ENCODE measurements at places on chromosomes 16 and 17.

DNA sequence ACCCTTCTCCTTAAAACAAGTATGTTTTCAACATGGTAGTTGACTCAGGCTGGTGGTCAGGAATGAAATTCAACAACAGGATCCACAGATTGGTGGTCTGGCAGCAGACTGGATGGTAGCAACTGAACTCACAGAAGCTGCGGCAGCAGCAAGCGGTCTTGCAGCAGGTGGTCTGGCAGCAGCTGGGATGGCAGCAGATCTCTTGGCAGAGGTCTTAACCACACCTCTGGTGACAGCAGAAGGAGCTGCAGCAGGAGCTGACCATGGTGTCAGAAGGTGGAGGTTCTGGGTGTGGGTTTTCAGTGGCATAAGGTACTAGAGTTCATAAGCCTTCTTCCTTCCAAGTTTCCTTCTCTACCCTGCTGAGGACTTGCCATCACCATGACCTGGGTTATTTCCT lies 2.2 kb upstream of the KRTAP4-1 start:
- DNase-seq = peak; percentile 24

- DNase-seq = no peak
Measured at GRCh38 chr17:64689106-64689505, 27.0 kb upstream of the SMURF2 start.

- peak; percentile 56 for DNase-seq
Measured at GRCh38 chr16:56424791-56425438, 430 bp downstream of the AMFR start.

DNA sequence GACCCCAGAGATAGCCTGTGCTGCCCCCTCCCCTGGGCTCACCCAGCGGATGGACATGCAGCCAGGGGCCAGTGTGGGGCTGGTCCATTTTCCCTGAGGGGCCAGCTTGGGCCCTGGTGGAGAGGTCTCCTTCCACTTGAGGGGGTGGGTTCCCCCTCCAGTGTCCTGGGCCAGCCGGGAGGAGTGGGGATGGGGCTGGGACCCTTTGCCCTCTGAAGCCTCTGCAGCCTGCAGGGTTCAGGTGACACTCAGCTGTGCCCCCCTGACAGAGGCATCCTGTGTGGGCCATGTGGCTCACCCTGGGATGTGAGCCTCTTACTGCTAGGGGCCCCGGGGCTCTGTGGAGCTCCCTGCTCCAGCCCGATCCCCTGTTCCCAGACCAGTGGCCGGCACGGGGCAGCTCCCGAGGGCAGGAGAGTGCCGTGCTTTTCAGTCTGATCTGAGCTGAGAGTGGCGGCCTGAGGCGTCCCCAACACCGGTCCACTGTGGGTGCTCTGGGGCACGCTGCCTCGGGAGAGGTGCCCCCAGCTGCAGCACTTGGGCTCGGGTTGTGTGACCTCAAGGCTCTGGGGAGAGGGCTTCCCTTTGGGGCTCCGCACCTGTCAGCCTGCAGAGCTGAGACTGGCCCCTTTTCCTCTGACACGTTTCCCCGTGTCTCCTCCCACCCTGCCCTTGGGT lies 439 bp upstream of the GNG13 start:
- no peak for DNase-seq

DNA sequence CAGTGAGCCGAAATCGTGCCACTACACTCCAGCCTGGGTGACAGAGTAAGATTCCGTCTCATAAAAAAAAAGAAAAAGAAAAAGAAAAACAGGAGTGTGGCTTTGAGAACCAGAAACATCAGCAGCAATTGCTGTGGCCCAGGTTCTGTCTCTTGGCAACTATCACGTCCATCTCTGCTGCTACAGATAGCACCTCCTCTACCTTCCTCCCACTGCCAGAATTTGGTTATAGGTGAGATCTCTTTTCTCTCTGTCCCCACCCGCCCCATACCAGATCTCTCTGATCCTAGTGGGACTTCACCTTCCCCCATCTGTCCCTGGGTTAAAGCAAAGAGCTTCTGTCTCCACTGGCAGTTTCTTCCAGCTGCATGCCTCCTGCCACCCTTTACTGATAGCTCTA lies 3.1 kb downstream of the TLCD2 start:
- no peak for DNase-seq

DNA sequence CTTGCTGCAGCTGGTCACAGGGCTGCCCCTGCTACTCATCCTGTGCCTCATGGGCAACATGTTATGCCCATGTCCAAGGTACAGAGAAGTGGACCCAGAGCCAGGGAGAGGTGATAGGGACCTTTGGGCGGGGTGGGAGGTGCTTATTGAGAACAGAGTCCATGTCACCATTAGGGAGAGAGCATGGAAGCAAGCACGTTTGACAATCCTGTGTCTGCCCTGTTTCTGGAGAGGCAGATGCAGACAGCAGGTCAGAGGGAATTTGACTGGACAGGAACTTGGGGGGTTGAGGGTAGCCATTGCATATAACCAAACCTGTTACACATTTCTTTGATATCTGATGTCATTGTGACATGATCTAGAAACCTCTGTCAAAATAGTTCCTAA lies 14.3 kb upstream of the ARL4D start:
- no peak for DNase-seq

DNA sequence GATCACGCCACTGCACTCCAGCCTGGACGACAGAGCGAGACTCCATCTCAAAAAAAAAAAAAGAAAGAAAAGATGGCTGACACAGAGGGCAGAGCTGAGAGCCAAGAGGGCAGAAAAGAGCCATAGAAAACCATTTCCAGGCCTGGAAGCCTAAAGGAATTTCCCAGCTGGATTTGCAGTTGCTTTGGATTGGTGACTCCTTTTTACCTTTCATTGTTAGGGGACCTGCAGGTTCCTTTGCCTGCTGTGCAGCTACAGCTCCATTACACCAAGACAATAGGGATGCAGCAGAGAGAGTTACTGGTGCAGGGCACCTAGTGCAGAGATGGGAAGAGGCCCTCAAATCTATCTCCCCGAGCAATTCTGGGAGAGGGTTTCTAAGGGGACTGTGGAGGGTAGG lies 18.4 kb downstream of the ZNF668 start:
- DNase-seq = no peak

DNA sequence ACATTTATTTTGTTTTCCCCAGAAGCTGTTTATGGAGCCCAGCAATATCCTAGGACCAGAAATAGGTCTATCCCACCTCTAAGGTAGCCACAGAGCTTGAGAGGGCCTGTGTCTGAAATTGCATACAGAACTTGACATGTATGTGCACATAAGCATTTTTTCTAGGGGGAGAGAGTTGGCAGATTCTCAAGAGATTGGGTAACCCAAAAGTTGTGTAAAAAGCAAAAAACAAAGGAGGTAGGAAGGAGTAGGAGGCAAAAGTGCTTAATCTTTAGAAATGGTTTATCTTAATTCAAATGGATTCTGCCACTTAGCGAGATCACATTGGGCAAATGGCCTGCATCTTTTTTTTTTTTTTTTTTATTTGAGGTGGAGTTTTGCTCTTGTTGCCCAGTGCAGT lies 3.5 kb downstream of the PLK1 start:
- DNase-seq = no peak

DNA sequence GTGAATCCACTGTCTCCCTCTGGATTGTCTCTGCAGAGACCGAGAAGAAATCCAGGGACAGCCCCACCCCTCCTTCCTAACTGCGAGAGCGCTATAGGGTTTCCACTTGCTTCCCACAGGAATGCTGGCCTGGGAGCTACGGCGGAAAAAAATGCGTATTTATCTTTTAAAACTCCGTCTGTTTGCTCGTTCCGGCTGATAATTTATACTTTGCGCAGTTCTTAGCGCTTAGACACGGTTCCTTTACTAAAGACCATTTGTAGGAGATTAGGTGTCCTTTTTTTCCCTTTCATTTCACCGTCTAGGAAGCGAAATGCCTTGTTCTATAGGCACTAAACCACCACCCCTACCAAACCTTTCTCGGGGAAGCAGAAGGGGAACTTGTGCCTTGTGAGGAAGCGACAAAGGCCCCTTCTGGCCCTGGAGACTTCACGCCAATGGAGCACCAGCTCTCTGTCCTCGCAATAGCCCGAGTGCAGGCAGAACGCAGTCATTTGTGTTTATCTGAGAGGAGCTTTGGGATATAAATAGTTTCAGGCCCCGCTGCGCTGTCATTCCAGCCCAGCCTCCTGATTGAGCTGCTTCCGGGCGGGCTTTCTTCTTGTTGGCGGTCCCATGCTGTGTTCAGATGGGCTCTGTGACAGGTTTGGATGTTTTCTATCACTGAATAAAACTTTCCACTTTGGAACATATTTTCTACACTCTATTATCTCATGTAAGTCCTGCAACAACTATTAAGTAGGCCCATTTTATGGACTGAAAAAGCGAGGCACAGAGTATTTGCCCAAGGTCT lies 791 bp upstream of the SUPT4H1 start:
- peak; percentile 56 for DNase-seq

DNA sequence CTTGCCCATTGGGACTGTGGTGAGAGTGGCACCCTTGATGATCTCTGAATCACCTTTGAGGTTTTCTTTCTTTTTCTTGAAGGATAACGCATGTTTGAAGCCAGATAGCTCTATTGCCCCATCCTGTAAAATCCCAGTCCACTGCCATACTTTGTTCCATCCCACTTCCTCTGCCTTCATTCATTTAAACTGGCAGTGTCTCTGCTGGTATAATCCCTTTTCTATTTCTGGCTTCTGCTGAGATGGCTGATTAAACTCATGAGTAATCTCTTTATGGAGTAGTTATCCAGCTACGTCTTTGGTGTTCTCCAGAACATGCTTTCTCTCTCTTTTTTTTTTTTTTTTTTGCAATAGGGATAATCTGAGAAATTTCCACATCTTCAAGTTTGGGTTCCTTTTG lies 656.5 kb upstream of the SALL1 start:
- DNase-seq = no peak

- DNase-seq = no peak
Measured at GRCh38 chr17:44004761-44005526, 522 bp downstream of the NAGS start.

GRCh38 chr17:47694581-47695428 lies 844 bp downstream of the TBKBP1 start:
- DNase-seq = peak; percentile 91

- peak; percentile 93 for DNase-seq
Measured at GRCh38 chr16:66516808-66517585, 32.9 kb downstream of the TK2 start.

- DNase-seq = no peak
Measured at GRCh38 chr17:68293490-68294195, 2.3 kb downstream of the ARSG start.

- no peak for DNase-seq
Measured at GRCh38 chr16:84175350-84176081, 11.3 kb downstream of the TAF1C start.

DNA sequence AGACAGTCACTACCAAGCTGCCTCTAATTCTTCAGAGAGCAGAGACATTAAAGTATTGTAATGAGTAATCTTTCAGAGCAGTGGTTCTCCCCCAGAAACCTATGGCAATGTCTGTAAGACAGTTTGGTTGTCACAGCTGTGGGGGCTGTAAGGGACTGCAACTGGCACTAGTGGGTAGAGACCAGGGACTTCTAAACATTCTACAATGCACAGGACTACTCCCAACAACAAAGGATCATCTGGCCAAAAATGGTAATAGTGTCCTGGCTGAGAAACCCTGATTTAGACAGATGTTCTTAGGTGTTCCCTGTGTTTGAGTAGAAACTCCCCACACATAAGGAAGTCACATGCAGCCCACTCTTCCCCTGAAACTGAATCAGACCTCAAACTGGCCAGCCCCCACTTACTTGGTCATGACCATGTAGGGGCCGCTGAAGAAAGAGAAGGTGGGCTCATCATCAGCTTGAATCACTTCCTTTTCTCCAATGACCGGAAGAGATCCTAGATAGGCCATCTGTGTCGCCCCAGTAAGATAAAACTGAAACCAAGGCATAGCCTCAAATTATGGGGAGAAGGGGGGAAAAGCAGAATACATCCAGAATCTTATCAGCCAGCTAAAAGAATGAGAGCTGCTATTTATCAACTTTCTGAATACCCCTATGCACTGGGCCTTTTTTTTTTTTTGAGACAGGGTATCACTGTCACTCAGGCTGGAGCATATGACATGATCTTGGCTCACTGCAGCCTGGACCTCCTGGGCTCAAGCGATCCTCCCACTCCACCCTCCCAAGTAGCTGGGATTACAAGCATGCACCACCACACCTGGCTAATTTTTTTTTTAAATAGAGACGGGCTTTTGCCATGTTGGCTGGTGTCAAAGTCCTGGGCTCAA lies 75.8 kb downstream of the TEX14 start:
- DNase-seq = no peak

GRCh38 chr16:3021449-3022207 lies 1.5 kb downstream of the TNFRSF12A start:
- DNase-seq = peak; percentile 88

DNA sequence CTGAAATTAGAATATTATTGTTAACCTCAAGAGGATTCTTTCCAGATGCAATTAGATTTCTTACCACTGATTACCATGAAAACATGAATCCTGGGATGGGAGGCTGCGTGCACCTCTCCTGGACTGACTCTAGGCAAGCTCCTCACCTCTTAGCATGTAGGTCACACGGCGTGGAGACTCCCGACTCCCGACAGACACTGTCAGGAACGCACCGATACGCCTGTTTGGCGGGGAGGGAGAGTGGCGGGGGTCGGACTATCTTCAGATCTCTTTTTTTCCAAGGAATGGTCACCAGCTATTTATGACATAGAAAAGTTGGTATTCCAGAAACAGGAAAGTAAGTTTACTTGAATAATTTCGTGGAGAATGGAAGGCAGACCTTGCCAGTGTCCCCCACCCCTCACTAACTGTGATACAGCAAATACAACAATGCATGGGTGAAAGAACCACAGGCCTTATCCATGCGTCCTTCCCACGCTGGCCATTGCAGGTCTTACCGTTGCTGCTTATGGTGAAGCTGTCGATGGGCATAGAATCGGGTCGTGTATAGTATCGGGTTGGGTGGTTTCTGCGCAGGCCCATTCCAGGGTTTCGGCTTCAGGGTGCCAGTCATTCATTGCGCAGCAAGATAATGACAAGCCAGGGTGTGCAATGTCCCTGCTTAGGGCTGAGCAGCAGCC lies 62.6 kb upstream of the ENDOV start:
- DNase-seq = no peak

DNA sequence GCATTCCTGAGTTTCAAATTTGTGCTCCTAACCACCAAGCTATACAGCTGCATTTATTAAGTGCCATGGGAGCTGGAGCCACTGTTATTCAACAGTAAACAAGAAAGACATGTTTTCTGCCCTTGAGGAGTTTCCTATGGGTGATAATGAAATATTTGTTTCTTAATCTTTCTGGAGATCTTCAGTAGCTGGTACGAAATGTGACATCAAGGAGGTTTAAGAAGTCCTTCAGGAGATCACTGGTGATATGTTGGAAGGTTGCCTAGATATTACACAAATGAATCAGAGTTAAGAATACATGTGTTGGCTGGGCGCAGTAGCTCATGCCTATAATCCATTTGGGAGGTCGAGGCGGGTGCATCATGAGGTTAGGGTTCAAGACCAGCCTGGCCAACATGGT lies 14.9 kb downstream of the RHOT1 start:
- no peak for DNase-seq

DNA sequence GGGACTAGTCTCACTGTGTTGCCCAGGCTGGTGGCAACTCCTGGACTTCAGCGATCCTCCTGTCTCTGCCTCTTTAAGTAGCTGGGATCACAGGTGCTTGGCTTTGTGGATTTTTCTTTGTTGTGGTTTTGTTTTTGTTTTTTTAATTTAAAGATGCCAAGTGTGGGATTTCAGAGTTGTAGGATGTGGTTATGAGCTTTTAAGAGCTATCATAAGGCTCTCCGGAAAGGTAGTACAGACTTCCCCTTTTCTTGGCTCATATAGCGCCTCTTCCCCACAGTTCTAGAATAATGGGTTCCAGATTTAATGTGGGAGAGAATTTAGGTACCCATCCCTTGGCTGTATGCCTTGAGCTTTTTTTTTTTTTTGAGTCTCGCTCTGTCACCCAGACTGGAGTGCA lies 17.1 kb downstream of the AKAP1 start:
- DNase-seq = no peak

- no peak for DNase-seq
Measured at GRCh38 chr17:65185668-65186382, 48.7 kb downstream of the RGS9 start.

Measured in right hindlimb (tissue), 1 donor.